ENCODE measurements at places on chromosomes 6 and 20.
A peak's percentile ranks its signal among the peaks of the same experiment; 100 is the strongest.

DNA sequence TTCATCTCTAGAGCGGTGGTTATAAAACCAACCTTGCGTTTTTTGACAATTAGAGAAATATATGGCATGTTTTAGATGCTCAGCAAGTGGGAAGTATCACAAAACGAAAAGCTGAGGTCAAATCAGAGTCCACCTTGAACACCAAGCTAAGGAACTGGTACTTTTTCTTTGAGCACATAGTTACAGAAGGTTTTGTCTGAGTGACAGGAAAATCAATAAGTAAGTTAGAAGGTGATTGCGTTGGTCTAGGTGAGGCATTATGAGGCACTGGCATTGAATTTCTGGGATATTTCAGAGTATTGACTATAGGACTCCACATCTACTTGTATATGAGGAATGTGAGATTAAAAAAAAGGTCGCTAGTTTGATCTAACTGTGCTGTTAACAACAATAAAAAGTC, 597 bp upstream of the HINT3 start:
- no peaks in the 10 kb centered on the region for H3K4me1 ChIP-seq
- no peak for DNase-seq
- H3K27me3 ChIP-seq: no peaks in the 10 kb centered on the region
- H3K36me3 ChIP-seq: no peaks in the 10 kb centered on the region
- H3K27ac ChIP-seq: peak overlapping the region; percentile 91

- H3K4me1 ChIP-seq: no peaks in the 10 kb centered on the region
- H3K27ac ChIP-seq: no peak overlapping the region
- H3K36me3 ChIP-seq: no peaks in the 10 kb centered on the region
- H3K4me3 ChIP-seq: no peak overlapping the region
Measured at GRCh38 chr20:60937585-60937984, 314.5 kb upstream of the CDH4 start.

DNA sequence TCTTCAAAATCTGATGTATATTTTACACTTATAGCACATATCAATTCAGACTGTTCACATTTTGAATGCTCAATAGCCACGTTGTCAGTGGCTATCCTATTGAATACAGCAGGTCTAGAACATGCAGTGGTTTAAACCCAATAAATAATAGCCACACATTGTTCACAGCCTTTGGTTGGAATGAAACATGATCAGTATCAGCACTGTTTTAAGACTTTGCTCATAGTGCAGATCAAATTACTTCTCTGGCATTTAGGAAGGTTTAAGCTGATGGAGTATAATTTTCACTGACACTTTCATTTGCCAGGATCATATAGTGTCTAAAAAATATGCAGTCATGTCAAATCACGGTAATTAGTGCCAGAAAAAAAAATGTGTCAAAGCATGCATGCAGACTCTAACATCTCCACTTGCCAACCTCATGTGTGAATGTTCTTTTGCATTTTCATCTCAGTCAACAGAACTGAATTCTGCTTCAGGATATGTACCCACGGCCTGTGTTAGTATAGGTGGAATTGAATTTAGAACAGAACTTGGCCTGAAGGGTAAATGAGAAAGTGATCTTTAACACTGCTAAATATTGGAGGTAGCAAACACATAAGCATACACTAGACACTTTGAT, 184.1 kb downstream of the SLC24A3 start:
- no peak overlapping the region for H3K27ac ChIP-seq
- H3K36me3 ChIP-seq: no peaks in the 10 kb centered on the region
- peaks cover under 1% of the 10 kb centered on the region for H3K4me1 ChIP-seq
- no peak for DNase-seq

DNA sequence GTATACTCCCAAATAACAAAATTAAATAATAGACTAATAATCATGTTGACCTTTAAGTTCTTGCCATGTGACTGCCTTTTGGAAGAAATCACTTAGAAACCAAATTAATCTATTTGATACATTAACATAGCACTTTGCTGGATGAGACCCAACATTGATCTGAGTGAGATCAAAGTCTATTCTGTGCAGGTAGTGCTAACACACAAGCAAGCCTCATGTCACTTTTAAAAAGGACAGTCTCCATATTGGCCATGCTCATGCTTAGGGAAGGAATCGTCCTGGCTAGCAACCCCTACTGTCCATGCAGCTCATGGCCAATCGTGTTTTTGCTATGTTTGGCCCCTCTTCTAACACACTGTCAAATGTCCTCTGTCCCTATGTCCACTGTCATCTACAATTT, 35.8 kb upstream of the RNF217 start:
- DNase-seq: no peak
- peaks cover 3% of the 10 kb centered on the region for H3K4me1 ChIP-seq
- no peaks in the 10 kb centered on the region for H3K27me3 ChIP-seq
- no peak overlapping the region for H3K27ac ChIP-seq

DNA sequence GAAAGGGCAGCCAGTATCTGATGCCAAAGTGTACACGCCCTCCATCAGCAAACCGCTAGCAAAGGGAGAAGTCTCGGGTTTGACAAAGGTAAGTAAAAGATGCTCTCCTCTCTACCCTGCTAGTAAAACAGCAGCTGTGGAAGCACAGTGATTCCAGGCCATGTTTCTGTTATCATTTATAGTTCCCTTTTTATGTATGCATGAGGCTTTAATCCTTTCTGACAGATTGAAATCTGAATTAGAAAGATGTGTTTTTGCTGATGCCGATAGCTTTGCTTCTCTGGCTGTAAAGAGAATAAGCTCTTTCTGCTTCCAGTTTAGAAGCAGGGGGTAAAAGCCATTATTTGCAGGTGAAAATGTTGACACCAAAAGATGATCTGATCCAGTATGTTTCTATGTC, 392.4 kb upstream of the SOX4 start:
- H3K4me3 ChIP-seq: no peak overlapping the region
- no peak overlapping the region for H3K27ac ChIP-seq
- no peaks in the 10 kb centered on the region for H3K4me1 ChIP-seq
- no peak for DNase-seq

DNA sequence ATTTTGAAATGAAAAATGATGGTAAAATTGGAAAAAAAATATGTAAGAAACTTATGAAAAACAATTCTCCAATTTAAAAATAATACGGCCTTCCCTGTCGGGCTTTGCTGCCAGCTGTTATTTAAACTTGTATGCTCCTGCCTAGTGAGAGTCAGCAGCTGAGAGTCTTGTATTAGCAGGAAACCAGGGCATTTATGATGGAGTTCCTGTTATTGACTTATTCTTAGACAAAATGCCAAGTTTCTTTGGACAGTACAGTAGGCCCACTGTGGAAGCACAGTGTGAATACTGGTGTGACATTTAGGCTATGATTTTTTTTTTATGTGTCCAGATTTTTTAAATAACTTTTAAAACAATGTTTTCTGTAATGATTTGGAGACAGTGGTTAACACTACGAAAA, 42.1 kb downstream of the GMDS start:
- no peaks in the 10 kb centered on the region for H3K36me3 ChIP-seq
- H3K27ac ChIP-seq: no peak overlapping the region
- no peak for DNase-seq
- no peak overlapping the region for H3K4me3 ChIP-seq
- no peaks in the 10 kb centered on the region for H3K4me1 ChIP-seq

GRCh38 chr6:91667596-91667995, 1080.7 kb upstream of the MAP3K7 start:
- no peak overlapping the region for H3K27ac ChIP-seq
- no peaks in the 10 kb centered on the region for H3K36me3 ChIP-seq
- H3K27me3 ChIP-seq: no peaks in the 10 kb centered on the region
- no peak for DNase-seq
- no peaks in the 10 kb centered on the region for H3K4me1 ChIP-seq
- H3K4me3 ChIP-seq: no peak overlapping the region

DNA sequence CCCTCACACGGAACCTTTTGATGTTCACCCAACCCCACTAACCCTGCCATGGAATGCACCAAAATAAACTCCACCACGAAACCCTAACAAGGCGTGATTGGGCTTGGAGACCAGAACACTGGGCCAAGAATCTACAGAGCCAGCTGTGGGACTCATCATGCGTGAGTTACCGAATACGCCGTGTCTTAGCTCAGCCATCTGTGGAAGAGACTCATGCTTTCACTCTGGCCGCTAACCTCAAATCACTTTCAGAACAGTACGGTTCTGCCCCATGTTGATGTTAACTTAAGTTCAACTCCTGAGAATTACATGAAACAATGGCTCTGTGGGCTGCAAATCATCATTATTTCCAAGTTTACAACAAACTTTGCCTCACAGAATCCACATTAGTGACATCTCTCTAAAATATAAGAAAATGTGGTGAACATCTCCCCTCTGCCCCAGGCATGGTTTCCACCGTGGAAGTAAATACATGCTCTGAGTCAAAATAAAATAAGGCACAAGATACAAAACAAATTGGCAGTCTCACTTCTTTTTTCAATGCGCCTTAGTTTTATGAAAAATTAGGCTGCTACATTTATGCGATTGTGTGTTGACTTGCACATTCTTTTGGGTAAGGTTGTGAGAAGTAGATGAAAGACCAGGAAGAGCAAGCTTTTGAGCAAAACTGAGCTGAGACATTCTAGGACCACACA, 308.9 kb upstream of the EXOC2 start:
- H3K4me3 ChIP-seq: no peak overlapping the region
- no peak for DNase-seq
- no peaks in the 10 kb centered on the region for H3K36me3 ChIP-seq

- H3K27ac ChIP-seq: no peak overlapping the region
- H3K27me3 ChIP-seq: no peaks in the 10 kb centered on the region
- H3K4me3 ChIP-seq: no peak overlapping the region
- peaks cover 4% of the 10 kb centered on the region for H3K4me1 ChIP-seq
- no peaks in the 10 kb centered on the region for H3K36me3 ChIP-seq
- no peak for DNase-seq
Measured at GRCh38 chr6:148737806-148738205, 9.0 kb upstream of the UST start.

- no peaks in the 10 kb centered on the region for H3K27me3 ChIP-seq
- no peak overlapping the region for H3K27ac ChIP-seq
- H3K4me3 ChIP-seq: no peak overlapping the region
- no peak for DNase-seq
Measured at GRCh38 chr20:37726971-37727956, 33.4 kb downstream of the CTNNBL1 start.

GRCh38 chr6:131756039-131756438, 45.2 kb upstream of the CTAGE9 start:
- no peak overlapping the region for H3K4me3 ChIP-seq
- H3K27ac ChIP-seq: no peak overlapping the region
- H3K36me3 ChIP-seq: no peaks in the 10 kb centered on the region
- H3K4me1 ChIP-seq: peaks cover 6% of the 10 kb centered on the region

- no peak overlapping the region for H3K4me3 ChIP-seq
- no peaks in the 10 kb centered on the region for H3K27me3 ChIP-seq
- H3K27ac ChIP-seq: no peak overlapping the region
- no peak for DNase-seq
- H3K36me3 ChIP-seq: no peaks in the 10 kb centered on the region
Measured at GRCh38 chr6:121040831-121041230, 293.4 kb downstream of the TBC1D32 start.

DNA sequence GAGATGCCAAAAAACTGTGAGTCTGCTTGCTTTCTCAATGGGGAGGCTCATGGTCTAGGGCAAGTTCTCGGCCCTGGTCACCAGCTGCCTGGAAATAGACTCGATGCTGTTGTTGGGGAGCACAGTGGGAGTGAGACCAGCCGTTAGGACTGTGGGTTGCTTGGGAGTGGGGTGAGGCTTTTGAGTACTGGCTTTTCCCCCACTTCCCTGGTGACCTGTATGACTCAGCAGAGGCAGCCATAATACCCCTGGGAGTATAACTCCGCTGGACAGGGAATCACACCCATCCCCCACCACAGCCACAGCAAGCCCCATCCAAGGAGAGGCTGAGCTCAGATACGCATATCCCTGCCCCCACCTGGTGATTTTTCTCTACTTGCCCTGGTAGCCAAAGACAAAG, 48.9 kb upstream of the OGFRL1 start:
- H3K4me1 ChIP-seq: no peaks in the 10 kb centered on the region
- DNase-seq: no peak
- no peaks in the 10 kb centered on the region for H3K27me3 ChIP-seq
- no peak overlapping the region for H3K27ac ChIP-seq
- H3K4me3 ChIP-seq: no peak overlapping the region
- no peaks in the 10 kb centered on the region for H3K36me3 ChIP-seq

DNA sequence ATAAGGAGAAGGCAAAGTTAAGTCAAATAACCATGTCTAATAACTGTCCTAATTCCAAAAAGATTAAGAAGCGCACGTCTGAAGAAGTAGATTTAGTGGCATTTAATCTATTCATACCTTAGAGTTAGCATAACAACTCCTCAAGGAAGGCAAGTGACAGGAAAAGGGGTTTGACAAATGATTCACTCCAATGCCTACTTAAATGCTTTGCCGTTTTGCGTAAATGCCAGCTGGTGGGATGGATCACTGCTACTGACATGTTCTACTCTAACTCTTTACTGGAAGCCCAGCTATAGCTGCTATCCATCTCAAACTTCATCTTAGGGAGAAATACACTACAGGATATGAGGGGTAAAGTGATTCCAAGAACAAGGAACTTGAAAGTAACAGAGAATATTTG, 347.3 kb upstream of the RUNX2 start:
- H3K4me1 ChIP-seq: peaks cover 5% of the 10 kb centered on the region
- no peak for DNase-seq
- no peak overlapping the region for H3K4me3 ChIP-seq
- H3K36me3 ChIP-seq: no peaks in the 10 kb centered on the region

- no peaks in the 10 kb centered on the region for H3K27me3 ChIP-seq
- H3K27ac ChIP-seq: no peak overlapping the region
- H3K4me3 ChIP-seq: no peak overlapping the region
- peaks cover 58% of the 10 kb centered on the region for H3K36me3 ChIP-seq
- H3K4me1 ChIP-seq: peaks cover 7% of the 10 kb centered on the region
Measured at GRCh38 chr6:31558318-31558625, 10.9 kb downstream of the NFKBIL1 start.

- no peaks in the 10 kb centered on the region for H3K36me3 ChIP-seq
- H3K27me3 ChIP-seq: no peaks in the 10 kb centered on the region
- H3K4me3 ChIP-seq: no peak overlapping the region
Measured at GRCh38 chr20:53681352-53682212, 87.9 kb upstream of the ZNF217 start.

DNA sequence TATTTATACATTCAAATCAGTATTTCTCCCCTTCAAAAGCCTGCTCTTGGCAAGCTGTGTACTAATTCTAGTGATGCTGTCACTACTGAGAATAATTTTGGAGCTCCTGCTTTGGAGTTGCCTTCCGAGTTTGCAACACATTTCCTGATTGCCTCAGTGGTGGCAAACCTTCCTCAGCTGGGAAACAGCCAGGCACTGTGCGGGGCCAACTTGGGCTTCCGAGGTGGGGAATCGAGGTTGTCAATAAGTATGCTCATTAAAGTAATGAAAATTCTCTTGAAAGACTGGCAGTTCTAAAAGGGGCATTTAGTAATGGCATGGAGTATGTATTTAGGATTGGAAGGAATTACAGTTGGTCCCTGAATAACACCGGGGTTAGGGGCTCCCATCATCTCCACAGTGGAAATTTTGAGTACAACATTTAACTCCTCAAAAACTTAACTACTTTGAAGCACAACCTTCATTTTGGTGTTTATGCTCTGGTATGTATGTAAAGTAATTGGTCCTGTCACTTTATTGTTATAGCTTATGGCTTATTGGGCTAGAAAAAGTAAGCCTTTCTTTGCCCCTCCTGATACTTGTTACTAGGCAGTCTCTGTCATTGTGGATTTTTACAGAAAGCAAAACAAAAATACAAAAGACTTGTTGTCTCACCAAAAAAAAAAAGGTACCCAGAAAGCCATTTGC, 2.7 kb downstream of the PAQR8 start:
- no peak overlapping the region for H3K27ac ChIP-seq
- no peak overlapping the region for H3K4me3 ChIP-seq
- no peaks in the 10 kb centered on the region for H3K4me1 ChIP-seq
- DNase-seq: no peak
- no peaks in the 10 kb centered on the region for H3K27me3 ChIP-seq

GRCh38 chr6:99026135-99026534, 78.4 kb upstream of the FBXL4 start:
- no peak overlapping the region for H3K4me3 ChIP-seq
- no peaks in the 10 kb centered on the region for H3K27me3 ChIP-seq
- no peaks in the 10 kb centered on the region for H3K4me1 ChIP-seq
- H3K27ac ChIP-seq: no peak overlapping the region

Measured in tibial artery (tissue), 4 donors.